ENCODE measurements at places on chromosomes 1 and 21.

DNA sequence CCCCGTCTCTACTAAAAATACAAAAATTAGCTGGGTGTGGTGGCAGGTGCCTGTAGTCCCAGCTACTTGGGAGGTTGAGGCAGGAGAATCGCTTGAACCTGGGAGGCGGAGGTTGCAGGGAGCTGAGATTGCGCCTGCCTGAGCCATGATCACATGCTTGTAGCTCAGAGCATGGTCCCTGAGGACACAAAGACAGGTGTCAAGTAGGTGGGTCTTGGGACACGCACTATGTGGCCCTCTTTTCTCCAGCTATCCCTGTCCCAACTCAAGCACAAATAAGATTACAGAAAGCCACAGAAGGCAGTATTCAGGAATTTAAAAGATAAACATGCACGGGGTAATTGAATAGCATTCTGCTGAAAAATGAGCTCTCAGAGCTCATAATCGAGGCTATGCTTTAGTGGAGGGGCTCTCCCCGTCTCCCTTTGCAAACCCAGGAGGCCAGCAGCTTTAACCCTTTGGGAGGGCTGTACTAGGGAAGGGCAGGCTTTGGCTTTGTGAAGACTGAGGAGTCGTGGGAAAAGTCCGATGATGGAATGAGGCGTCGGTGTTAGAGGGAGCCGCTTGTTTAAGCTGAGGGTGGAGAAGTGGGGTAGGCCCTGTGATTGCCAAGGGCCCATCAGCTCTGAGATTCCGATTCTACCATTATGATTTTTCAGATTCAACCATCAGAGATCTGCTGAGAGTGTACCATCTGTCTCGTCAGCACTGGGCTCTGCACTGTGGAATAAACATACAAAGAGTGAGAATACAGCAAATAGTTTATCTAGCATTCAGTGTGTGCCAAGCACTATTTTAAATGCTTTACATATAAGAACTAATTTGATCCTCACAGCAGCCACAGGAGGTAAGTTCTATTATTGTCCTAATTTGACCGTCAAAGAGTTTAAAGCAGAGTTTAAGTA is 59.7 kb upstream of the CD34 start:
- no peak for DNase-seq

DNA sequence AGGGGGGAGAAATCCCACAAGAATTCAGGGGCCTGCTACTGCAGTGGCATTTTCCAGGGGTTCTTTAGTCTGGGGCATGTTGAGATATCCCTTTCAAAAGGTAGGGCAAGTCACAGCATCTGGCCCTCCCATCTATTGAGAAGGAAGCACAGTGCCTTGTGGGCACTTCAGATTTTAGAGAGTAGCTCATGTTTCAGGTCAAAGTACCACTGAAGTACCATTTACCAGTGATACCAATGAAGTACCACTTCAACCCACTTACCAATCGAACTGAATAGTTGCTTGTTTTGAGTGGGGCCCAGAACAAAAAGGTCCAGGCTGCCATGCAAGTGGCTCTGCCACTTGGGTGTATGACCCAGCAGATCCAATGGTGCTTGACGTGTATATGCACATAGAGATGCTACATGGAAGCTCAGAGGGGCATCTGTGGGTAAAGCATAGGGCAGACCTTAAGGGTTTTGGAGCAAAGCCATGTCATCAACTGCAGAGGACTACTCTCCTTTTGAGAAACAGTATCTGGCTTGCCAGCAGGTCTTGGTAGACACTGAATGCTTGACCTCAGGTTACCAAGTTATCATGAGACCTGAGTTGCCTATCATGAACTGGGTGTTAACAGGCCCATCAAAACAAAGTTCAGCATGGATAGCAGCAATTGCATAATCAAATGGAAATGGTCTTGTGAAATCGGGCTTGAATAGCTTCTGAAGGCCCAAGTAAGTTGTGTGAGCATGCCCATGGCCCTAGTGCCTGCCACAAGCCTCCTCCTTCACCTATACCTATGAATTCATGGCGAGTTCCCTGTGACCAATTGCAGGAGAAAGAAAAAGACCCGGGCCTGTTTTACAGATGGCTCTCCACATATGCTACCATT is 23.5 kb downstream of the PLA2G2D start:
- no peak for DNase-seq

DNA sequence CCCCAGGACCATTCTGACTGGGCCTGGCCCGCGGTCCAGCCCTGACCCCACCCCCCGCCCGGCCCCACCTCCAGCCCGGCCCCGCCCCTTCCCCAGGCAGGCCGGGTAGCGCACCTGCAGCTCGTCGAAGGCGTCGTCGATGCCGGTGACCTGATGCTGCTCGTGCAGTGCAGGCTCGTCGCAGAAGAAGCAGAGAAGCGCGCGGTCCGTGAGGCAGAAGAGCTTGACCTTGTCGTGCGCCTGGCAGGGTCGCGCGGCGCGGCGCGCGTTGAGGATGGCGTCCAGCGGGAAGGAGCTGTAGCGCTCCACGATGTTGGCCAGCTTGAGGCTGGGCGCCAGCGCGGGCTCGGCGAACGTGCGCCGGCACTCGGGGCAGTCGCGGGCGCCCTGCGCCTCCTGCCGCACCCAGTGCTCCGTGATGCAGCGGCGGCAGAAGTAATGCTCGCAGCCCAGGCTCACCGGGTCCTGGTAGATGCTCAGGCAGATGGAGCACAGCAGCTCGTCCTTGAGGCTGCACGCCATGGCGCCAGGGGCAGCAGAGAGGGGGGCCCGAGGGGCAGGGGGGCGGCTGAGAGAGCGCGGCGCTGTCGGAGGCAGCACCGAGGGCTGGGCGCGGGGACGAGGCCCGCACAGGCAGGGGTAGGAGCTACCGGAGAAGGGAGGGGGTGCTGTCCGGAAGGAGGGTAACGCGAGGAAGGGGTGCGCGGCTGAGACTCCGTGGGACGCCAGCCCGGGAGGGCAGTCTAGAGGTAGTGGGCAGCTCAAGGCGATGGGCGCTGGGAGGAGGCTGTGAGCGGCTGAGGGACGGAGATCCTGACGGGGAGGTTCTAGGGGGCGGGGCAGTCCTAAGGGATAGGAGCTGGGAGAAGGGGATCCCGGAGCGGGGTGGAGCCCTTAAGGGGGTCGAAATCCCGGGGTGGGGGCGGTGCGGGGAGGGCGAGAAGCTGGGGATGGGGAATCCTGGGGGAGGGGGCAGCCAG is 642 bp downstream of the TRIM62 start:
- peak; percentile 62 for DNase-seq

- DNase-seq = no peak
Observed at GRCh38 chr1:192794768-192795035, 14.1 kb upstream of the RGS2 start.

GRCh38 chr1:149923626-149924025 is 4.0 kb downstream of the SF3B4 start:
- no peak for DNase-seq

DNA sequence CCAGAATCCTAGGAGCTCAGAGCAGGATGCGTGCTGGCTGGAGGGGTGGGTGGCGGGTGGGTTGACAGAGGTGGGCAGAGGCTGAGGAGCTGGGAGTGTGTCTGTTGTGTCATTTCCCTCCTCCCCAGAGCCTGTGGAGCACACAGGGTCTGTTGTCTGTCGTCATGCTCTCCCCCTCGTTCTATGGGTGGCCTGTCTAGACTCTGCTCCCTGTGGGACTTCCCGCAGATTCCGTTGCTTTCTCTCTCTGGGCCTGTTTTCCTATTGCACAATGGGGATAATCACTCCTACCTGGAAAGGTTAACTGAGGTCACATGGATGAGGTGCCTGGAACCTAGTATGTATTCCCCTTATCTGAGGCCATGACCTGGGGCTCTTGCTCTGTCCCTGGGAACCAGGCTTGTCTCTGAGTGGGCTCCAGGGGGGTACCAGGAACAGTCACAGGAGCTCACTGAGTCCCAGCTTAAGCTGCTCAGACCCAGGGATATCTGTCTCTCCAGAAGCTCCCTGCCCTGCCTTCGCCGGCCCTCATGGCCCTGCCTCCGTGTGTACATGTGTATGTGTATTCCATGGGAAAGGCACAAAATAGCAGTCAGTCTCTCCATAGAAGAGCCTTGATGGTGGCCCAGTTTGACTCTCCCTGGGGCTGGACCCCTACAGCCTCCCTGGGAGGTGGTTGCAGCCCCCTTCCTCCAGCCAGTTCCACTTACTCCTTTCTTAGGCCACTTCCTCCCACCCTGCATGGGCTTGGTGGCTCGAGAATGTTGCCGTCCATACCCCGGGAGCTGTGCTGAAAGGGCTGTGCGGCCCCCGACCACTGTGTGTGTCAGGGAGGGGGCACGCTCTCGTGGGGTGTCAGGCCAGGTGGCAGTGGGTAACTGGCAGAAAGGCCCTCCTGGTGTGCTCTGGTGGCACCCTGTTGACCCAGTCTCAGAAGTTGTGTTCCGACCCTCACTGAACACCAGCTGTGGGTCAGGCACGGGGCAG is 17.9 kb downstream of the PTPRF start:
- no peak for DNase-seq

DNA sequence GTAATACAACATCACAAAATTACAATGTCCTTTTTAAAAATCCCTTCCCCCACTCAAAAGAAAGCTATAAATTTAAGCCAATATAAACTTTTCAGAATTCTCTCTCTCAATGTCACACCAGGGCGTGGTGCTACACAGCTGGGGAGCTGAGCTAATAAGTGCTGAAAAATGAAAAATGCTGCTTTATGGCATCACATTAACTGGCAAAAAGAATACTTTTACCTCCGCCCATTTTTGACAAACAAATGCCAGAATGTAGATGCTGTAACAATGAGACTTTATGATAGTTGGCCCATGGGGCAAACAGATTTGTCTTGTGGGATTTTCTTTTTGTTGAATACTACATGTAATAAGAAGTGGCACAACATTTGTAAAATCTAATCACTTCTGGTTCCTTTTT is 12.7 kb upstream of the LYPLAL1 start:
- DNase-seq = no peak

DNA sequence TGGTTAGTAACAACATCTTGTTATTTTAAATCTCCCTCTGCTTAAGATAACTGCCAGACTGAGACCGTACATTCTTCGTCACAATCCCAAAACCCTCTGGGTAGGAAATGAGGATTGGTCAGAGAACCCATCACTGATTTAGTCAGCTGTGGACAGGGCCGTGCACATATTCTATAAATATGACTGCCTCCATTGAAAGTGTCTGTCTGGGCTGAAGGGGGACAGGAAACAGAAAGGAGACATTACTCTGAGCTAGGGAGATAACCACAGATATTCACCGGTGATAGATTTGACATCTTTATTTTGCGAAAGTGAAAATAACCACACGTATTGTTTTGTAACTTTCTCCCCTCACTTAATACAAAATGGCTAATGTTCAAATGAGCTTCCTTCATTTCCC is 36.9 kb upstream of the ST6GALNAC5 start:
- peak; percentile 25 for DNase-seq

DNA sequence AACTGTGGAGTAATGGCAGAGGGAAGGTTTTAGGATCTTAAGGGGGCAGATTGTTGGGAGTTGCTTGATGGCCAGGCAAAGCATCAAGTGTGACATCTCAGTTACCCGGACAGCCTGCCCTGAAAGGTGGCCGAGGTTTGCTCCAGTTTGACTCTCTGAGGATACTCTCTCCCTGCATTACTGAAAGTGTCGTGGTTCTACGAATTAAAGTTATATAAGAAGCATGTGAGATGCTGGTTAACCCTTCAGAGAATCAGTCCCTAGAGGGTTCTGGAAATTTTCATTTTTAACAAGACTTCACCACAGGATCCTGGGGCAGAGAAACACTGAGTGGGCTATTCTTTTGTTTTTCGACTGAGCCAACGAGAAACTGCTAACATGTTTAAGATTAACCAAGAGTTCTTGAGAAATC is 689 bp upstream of the ZNF644 start:
- no peak for DNase-seq

DNA sequence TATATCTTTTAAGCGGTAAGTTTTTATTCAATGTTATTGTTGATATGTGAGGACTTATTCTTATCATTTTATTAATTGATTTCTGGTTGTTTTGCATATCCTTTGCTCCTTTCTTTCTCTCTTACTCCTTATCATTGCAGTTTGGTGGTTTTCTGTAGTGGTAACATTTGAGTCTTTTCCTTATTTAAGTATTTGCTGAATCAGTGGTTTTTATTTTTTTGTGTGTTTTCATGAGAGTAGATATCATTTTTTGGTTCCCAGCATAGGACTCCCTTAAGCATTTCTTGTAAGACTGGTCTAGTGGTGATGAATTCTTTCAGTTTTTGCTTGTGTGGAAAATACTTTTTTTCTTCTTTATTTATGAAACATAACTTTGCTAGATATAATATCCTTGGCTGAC is 12.2 kb upstream of the KCTD3 start:
- DNase-seq = no peak

DNA sequence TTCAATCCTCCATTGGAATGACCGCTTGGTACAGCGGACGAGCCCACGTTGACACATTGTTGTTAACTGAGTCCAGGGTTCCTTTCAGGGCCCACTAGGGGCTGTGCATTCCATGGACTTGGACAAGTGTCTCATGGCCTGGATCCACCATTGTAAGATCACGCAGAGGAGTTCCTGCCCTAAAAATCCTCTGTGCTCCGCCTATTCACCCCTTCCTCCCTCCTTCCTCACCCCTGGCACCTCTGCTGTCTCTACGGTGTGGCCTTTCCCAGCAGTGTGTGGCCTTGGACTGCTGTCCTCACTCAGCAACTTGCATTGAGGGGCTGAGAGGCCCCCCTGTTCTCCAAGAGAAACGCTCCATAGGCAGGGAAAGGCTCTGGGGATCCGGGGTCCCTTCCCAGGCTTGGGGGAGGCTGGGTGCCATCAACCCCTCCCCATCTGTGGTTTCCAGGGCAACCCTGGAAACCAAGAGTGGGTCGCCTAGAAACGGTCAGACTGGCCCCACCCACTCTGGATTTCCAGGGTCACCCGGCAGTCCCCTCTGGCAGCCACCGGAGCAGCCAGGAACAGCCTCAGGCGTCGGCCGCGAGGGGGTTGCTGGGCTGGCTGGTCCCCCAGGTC is 50.9 kb downstream of the MEGF6 start:
- no peak for DNase-seq

- DNase-seq = no peak
Observed at GRCh38 chr1:168803806-168804510, 75.0 kb upstream of the DPT start.

DNA sequence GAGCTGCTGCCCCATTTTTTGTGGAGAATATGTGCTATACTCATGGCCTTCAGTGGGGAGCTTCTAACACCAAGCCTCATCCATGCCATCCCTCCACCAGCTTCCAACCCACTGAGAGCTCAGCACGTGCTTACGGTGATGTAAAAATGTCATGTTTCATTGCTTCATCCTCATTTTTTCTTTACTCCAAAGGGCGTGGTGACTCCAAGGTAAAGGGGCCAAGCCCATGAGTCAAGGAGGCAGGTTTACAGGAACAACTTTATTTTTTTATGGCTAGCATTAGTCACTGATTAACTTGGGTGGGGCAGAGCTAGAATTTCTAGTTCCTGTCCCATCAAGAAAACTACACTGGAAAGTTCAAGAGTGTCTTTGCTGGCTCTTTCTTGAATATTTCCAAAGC is at the start of gene C1orf226:
Gene C1orf226, plus strand, starts transcription at position 346 of the 400 bp plus-strand sequence. CDS start 174 bp downstream, outside the sequence.
- no peak for DNase-seq

DNA sequence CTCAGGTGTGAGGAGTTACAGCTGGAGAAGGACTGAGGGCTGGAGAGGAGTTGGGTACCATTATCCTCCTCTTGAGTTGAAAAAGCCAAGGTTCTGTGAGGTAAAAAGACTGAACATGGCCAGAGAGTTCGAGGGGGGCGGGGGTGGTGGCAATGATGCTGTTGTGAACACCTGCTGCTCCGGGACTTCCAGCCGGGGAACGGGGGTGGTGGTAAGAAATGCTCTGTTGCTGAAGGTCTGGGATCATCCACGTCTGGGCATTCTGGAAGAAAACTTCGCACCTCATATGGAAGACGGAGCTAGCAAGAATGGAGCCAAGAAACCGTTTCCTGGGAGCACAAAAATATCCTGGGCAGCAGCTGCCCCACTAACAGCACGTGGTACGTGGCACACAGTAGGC is 20.1 kb upstream of the ALPL start:
- DNase-seq = no peak
